Stimulated activated CD4-positive, alpha-beta T cell treated with anti-CD3 and anti-CD28 coated beads, TNF-alpha, amount 100 ng/mL, for 24 hours (primary cell): ENCODE measurements at places on chromosomes 6 and 20.

- DNase-seq: no peak
These were observed 76.4 kb downstream of the HMGN3 start for GRCh38 chr6:79157961-79158644.

GRCh38 chr20:47237715-47238114 is 118.8 kb downstream of the ZMYND8 start:
- DNase-seq: no peak

- DNase-seq: no peak
These were observed 1.2 kb upstream of the TSPO2 start for GRCh38 chr6:41040940-41041536.

GRCh38 chr20:34293589-34293988 is 9.6 kb downstream of the AHCY start:
- DNase-seq: no peak
